Stimulated activated CD8-positive, alpha-beta memory T cell treated with anti-CD3 and anti-CD28 coated beads, Interleukin-4, amount 100 ng/mL, for 4 hours (primary cell): ENCODE measurements at places on chromosomes 3 and 15.

DNA sequence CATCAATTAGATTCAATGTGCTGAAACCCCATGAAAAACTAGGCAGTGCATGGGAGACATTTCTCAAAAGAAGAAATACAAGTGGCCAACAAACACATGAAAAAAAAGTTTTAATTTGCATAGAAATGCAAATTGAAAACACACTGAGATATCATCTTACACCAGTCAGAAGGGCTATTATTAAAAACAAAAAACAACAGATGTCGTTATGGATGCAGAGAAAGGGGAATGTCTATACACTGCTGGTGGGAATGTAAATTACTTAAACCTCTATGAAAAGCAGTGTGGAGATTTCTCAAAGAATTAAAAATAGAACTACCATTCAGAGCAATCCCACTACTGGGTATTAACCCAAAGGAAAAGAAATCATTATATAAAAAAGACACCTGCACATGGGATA lies 98.7 kb downstream of the CCNL1 start:
- no peak for DNase-seq

GRCh38 chr3:17672506-17672905 lies 69.9 kb downstream of the TBC1D5 start:
- no peak for DNase-seq

DNA sequence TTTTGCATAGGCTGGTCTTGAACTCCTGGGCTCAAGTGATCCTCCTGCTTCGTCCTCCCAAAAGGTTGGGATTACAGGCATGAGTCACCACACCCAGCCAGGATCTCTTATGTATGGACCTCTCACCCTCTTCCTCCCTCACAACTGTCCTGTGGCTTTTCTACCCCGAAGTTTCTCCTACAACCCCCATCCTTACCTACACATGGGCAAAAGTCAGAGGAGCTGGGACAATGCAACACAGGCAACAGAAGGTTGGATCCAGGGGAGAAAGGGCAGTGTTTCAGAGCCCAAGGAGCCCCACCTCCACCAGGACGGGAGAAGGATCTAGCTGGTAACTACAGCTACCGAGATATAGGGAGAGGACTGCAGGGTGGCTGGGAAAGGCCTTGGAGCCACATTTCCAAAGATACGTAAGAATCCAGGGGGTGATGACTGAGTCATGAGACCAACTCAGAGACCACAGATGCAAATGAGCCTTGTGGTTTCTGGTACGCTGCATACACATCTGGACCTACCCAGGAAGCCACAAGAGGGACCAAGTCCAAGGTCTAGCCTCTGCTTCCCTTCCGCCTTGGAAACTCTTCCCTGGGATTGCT lies 13.6 kb downstream of the IGDCC4 start:
- DNase-seq, result no peak

GRCh38 chr3:55571216-55571813 lies 84.2 kb upstream of the WNT5A start:
- no peak for DNase-seq

- no peak for DNase-seq
These were observed 70.6 kb downstream of the TM4SF4 start for GRCh38 chr3:149545049-149545448.

- no peak for DNase-seq
These were observed 22.9 kb downstream of the SMAD6 start for GRCh38 chr15:66724732-66725463.

GRCh38 chr3:143685491-143685890 lies 162.8 kb downstream of the SLC9A9 start:
- DNase-seq, result no peak

- no peak for DNase-seq
These were observed 72.7 kb upstream of the TAMM41 start for GRCh38 chr3:11919390-11919789.

GRCh38 chr15:27256446-27256845 lies 285.5 kb downstream of the GABRG3 start:
- DNase-seq, result no peak

DNA sequence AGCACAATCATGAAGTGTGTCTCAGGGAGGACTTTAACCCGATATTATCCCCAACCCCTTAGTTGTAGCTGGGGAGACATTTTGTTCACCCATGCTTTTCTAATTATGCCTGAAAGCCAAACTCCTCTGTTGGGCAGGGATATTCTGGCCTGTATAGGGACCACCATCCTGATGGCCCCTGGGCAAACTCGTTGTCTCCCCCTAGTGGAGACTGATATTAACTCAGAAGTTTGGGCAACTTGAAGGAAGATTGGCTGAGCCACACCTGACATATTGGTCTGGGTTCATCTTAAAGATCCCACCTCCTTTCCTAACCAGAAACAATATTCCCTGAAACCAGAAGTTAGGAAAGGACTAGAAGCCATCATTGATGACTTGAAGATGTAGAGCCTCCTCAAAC lies 42.3 kb downstream of the TM4SF18 start:
- DNase-seq, result no peak

DNA sequence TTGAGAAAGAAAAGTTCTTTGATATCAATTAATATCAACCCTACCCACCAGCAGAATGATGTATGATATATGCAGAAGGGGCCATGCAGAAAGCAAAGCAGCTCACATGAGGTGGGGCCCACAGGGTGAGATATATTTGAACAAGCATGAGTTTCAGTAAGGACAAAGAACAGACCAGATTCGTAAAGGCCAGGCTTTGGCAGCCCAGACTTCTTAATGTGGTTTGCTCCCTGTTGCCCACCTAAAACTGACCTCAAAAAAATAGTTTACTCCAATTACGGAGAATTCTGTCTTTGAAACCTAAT lies 255.7 kb upstream of the WNT5A start:
- no peak for DNase-seq

GRCh38 chr3:11523572-11524101 lies 120.1 kb downstream of the VGLL4 start:
- no peak for DNase-seq

- DNase-seq, result no peak
These were observed 92.8 kb upstream of the DCBLD2 start for GRCh38 chr3:98994128-98994762.

DNA sequence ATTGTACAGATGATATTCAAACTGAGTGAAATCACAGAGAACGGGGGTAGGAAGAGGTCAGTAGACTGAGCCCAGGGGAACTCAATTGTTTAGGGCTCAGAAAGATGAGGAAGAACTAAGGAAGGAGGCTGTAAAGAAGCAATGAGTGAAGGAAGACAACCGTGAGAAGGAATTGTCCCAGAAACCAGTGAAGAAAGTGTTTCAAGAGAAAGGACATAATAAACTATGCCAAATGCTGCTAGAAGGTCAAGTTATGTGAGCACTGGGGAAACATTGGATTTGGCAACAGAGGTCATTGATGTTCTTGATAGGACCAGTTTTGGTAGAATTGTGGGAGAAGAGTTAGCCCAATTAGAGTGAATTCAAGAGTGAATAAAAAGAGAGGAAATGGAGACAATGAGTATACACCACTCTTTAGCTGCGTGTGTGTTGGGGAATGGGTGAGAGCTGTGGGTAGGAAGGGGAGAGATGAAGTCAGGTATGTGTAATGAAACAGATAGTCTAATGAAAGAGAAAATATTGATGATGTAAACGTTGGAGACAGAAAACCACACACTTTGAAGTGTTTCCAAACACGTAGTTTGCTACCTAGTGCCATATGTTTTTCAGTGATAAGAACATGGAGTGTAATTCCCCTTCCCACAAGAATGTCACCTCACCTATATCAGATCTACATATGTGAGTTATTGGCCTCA lies 42.5 kb upstream of the MME start:
- DNase-seq, result no peak

DNA sequence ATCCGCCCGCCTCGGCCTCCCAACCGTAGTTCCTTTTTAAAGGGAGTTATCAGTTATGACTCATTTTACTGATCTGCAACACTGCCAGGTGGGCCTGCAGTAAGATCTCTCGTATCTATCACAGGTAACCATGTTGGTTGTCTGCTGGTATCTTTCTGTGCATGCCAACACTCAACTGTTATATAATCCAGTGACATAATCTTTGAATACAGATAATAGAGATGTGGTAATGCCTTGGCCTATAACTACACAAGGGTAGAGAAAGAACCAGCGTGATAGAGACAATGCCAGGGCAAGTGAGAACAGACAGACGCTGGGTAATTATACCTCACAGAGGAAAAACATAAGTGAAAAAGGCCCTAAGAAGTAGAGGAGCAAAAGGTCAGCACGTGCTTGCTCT lies 11.0 kb upstream of the ARPP19 start:
- DNase-seq, result no peak

GRCh38 chr3:46883054-46883829 lies 5.7 kb downstream of the PTH1R start:
- DNase-seq, result no peak

- DNase-seq, result no peak
These were observed 602 bp upstream of the ATP2B2 start for GRCh38 chr3:10505791-10506585.

GRCh38 chr15:85137489-85138168 lies 156.0 kb downstream of the PDE8A start:
- DNase-seq, result no peak

- DNase-seq, result no peak
These were observed 155.5 kb downstream of the PLD1 start for GRCh38 chr3:171654809-171655208.

GRCh38 chr3:31297726-31298298 lies 234.9 kb upstream of the STT3B start:
- no peak for DNase-seq

DNA sequence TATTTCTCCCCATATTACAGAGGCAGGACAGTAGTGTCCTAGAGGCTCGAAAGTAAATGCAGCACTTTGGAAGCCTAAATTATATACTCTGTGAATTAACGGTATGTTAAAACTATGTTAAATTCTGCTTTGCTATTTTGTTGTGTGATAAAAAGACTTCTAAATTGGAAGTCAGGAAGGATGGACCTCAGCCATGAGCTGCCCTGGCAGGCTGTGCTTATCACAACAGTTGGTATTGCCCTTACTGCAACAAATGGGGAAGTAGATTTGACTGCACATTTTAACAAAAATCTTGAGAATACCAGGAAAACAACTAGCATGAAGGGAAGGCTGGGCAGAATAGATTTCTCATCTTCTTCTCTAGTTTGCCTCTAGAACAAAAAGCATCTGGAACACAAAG lies 706.6 kb downstream of the SI start:
- DNase-seq, result no peak

GRCh38 chr15:69990566-69991421 lies 106.9 kb downstream of the TLE3 start:
- DNase-seq, result no peak

DNA sequence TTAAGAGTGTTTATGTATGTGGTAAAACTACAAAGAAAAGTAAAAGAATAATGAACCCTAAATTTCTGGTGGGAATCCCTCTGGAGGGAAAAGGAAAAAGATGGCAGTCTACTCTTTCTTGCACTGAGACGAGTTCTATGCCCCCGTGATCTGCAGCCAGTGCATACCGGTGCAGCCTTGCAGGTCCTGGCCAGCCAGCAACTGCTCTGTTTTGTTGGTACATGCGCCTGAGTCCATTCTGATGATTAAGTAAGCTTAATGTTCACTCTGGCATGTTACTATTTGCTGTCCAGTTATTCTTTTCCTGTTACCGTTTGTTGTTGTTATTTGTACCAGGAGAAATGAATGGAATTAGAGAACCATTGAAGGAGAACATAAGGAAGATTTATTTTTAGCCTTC lies 95.1 kb upstream of the TMC3 start:
- DNase-seq, result no peak

DNA sequence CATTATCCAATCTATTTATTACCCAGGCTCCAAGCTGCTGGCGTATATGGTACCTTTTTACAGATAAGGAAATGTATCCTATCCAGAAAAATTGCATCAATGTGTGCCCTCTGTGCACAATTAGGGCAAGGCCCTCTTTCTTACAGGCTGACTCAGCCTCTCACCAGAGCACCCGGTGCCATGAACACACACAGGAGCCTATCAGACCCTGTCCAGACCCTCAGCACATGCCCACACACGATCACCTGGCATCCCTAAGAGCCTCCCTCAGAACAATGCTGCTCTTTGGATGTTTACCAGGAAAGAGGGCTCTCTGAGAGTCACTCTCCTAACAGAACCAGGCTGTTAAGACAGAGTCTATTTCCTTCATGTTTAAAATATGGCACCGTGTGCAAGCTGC lies 460.0 kb upstream of the TBL1XR1 start:
- no peak for DNase-seq

DNA sequence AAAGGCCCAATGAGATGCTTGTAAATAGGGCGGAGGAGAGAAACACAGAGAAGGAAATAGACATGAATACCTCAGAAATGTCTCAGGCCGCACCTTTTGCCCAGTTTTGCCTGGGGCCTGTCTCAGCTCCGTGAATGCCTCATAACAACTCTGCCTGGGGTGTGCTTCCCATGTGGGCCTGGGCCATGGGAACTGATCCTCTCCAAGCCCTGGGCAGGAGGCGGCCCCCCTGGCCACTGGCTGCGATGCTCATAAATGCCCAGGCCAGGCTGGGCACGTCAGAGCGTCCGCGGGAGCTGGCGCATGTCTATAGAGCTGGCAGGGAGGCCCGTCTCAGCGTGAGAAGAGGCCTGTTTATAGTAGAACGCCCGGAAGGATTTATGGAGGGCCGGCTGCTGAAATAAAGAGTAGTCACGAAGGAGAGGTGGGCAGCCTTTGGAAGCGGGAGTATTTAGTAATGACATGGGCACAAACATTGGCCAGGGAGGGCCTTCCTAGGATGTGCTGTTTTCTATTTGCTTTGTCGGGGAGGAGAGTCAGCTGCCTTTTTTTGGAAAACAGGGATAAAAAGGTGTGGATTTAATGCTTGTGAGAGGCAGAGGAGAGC lies 85.9 kb upstream of the IGF1R start:
- no peak for DNase-seq

- no peak for DNase-seq
These were observed 430.7 kb upstream of the CBLB start for GRCh38 chr3:106299300-106300098.

GRCh38 chr3:68121287-68121686 lies 466.9 kb upstream of the SUCLG2 start:
- no peak for DNase-seq

- no peak for DNase-seq
These were observed 410 bp downstream of the LRRC49 start for GRCh38 chr15:70892912-70893560.

DNA sequence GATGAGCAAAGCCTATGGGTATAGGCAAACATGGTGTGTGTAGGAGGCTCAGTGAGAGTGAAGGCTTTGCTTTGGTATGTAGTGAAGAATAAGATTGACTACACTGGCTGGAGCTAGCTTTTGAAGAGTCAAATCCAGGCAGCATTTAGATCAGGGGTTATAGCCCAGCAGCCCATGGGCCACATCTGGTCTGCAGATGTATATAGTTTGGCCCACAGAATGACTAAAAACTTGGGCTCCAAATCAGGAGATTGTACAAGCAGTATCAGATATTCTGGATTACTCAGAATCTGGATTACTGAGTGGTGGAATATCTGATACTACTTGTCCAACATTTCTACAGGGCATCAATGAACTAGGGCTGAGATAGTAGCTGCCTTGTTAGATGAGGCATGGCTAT lies 92.9 kb upstream of the FGF7 start:
- DNase-seq, result no peak
